ENCODE measurements at places on chromosomes 13 and 19.

DNA sequence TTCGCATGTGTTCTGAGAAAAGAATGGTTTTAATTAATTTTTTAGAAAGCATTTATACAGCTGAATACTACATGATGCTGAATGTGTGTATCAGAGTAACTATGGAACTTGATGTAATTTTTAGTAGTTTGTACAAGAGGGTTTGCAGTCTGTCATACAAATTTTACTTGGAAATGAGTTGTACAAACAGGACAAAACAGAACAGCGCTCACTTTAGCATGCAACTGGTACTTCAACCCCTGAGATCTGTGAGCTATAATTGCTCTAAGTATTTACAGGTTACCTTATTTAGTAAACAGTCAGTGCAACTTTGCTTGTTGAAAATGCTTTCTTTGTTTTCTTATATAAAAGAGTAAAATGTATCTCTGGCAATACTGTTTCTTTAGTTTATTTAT, 706 bp downstream of the TNFRSF19 start:
- DNase-seq: no peak

- no peak for DNase-seq
Observed at GRCh38 chr19:18839465-18840287, 7.9 kb downstream of the UPF1 start.

- peak; percentile 46 for DNase-seq
Observed at GRCh38 chr13:36764957-36765356, 54.1 kb upstream of the RFXAP start.

- DNase-seq: no peak
Observed at GRCh38 chr13:74741732-74742131, 607.5 kb upstream of the KLF12 start.

DNA sequence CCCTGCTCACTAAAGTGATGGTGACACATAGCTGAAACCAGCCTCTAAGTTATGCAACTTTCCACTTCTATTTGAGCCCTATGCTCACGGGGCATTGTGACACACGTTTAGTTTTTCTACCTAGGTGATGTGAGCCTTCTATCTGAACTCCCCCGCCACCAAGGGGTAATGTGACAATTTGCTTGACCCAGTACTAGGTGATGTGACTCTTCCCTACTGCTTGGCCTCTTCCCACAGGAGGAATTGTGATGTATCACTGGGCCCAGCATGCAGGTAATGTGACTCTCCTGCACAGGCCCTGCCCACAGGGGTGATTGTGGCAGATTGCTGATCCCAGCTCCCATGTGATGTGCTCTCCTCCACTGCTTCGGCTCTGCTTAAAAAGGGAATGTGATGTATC, 42.7 kb upstream of the ZNF43 start:
- DNase-seq: no peak

GRCh38 chr13:113929628-113930615, 44.0 kb downstream of the C13orf46 start:
- DNase-seq: no peak

GRCh38 chr19:41698746-41699230, 9.6 kb upstream of the CEACAM5 start:
- DNase-seq: no peak

GRCh38 chr19:3606174-3606689, 443 bp downstream of the TBXA2R start:
- DNase-seq: peak; percentile 75

DNA sequence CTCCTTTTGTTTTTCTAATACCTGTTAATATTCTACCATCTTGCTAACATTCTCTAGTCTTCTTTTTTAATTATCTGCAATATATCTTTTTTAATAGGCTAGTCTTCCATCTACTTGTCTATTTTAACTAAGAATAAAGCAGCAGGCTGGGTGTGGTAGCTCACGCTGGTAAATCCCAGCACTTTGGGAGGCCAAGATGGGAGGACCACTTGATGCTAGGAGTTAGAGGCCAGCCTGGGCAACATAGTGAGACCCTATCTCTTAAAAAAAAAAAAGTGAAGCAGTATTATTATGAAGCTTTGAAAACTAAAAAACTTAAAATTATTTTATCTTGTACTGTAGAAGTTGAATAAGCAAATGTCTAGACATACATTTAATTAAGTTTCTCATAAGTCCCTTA, 3.3 kb downstream of the UTP14C start:
- DNase-seq: no peak

- DNase-seq: no peak
Observed at GRCh38 chr13:105929505-105929904, 606.0 kb downstream of the EFNB2 start.

DNA sequence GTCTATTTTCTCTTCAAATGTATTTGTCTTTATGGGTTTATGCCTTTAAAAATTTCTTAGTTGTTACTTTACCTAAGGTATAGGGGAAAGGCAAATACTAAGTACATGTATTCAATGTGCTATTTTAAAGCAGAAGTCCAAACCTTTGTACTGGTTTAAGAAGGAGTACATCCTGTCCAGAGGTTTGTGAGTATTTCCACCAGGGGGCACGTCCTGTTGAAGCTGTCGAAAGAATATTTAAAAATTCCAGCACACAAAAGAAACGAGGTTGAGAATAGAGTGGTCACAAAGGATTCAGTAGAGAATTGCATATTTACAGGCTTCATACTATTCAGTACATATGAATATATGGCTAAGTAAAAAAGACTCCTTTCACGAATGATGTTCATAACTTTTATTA, 59.8 kb downstream of the URI1 start:
- peak; percentile 1 for DNase-seq

GRCh38 chr19:32878988-32879387, 9.4 kb upstream of the SLC7A9 start:
- no peak for DNase-seq

GRCh38 chr13:111262281-111262680, 58.2 kb upstream of the TEX29 start:
- no peak for DNase-seq

GRCh38 chr13:71876648-71877255, 9.7 kb upstream of the DACH1 start:
- DNase-seq: no peak

DNA sequence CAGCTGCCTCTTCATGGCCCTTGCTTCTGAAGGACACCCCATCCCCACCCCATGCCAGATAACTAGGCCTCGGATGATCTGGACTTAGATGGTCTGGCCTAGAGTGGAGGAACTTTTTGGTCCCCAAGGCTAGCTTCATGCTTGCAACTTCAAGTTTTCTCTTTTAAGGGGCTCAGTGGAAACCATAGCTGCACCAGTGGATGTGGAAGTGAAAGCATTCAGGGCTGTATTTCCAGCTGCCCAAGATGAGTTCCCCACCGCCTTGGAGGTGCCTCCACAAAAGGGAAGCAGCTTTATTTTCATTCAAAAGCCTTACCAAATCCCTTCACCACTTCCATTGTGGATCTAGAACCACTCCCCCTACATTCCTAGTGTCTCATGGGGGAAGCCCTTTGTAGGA, 17.6 kb upstream of the GSX1 start:
- no peak for DNase-seq

DNA sequence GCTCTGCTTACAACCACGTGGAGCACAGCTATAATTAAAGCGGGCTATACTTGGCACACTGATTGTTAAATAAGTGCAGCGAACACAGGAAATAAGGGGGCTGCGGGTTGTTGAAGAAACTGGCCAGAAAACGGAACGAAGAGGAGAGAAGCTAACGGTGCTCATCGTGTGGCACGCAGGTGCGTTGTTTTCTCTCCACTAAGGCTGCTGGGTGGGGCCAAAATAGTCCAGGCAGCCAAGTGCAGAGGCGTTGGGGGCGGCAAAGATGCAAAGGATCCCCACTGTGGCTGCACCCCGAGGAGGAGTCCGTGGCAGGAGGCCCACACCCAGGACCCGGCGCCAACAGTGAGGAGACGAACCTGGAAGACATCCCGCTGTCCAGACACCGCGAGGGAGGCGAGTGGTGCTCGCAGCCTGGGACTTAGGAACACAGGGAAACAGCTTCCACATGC, 8.1 kb upstream of the ARL11 start:
- no peak for DNase-seq

DNA sequence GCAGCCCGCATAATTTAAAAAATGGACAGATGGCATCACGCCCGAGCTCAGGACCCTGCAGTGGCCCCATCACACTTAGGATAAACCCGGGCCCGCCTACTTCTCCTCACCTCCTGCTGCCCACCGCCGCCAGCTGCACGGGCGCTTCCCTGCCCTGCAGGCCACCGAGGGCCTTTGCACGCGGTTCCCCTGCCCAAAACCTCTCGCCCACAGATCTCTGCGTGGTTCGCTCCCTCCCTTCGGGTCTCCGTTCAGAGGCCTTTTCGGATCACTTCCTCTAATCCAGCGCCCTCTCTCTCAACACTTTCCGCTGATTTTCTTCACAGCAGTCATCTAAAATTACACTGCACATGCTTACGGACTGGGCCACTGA, 1.8 kb downstream of the SHISA7 start:
- no peak for DNase-seq

DNA sequence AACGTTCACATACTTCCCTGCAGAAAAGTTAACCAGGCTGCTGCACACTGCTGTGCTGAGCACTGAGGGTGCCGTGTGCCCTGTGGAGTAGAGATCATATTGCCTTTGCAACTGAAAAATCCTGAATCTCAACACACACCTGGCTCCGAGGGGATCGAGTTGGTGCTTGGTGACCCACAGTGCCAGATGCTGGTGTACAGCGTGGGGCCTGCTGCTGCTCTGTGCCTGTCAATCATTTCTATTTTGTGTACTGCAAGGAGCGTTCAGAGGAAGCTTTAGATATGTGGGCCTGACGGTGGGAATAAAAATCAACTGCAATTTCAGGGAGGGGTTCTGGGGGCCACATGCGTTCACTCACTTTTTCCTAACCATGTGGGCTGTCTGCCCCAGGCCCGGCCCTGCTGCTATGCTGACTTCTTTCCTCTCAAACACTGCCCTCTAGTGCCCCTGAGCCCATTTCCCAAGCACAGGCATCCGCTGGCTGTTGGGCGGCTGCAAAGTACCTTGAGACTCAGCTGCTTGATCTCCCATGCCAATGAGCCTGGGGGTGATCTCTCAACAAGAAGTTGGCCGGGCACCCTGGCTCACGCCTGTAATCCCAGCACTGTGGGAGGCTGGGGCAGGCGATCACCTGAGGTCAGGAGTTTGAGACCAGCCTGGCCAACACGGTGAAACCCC, 9.7 kb upstream of the LENG8 start:
- peak; percentile 62 for DNase-seq

DNA sequence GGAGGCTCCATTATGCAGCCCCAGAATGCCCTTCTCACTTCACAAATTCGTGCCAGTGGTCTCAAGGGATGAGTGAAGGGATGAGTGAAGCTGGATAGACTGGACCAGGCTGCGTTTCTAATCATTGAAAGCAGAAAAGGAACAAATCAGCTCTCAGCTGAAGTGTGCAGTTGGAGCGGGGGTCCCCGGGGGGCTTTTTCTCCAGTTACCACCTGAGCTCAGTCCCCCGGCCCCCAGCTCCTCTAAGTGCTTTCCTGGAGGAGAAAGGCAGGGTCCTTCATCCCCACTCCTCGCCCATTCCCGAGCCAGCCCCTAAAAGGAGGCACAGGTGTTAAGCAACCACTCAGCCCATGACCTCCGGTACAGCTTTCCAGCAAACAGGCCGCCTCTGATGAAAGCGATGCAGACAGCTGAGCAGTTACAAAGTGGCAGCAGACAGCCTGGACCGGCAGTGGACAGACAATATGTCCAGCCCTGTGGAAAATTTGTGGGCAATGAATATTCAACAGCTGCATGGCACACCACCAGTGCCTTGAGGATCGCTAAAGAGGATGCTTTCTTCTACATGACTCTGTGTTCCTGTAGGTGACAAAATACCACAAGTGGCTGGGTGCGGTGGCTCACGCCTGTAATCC, 110.7 kb upstream of the UBL3 start:
- no peak for DNase-seq

DNA sequence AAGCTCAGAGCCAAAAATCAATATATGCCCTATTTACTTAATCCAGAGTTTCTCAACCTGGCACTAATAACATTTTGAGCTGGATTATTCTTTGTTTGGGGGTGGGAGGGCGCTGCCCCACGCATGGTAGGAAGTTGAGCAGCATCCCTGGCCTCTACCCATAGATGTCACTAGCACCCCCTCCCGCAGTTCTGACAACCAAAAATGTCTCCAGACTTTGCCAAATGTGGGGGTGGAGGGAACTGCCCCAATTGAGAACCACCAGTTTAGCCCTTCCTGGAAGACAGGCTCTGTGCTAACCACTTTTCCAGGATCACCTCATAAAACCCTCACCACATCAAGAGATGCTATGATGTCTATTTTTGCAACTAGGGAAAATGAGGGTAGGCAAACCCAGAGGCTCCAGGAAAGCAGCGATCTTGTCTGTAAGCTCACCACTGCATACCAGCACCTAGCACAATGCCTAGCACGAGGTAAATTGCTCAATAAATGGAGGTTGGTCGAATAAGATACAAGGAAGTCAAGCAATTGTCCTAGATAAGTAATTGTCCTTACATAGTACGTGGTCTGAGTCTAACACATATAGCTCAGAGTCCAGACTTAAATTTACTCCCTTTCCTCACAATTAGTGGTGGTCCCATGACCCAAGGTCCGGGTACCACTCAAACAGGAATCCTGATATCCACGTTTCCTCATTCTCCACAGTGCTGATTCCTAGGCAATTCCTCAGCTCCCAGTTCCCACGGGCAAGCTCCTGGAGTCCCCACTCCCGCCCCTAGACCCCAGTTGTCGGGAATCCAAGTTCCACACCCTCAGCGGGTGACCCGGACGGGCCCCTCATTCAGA, 892 bp downstream of the TRIR start:
- DNase-seq: no peak

DNA sequence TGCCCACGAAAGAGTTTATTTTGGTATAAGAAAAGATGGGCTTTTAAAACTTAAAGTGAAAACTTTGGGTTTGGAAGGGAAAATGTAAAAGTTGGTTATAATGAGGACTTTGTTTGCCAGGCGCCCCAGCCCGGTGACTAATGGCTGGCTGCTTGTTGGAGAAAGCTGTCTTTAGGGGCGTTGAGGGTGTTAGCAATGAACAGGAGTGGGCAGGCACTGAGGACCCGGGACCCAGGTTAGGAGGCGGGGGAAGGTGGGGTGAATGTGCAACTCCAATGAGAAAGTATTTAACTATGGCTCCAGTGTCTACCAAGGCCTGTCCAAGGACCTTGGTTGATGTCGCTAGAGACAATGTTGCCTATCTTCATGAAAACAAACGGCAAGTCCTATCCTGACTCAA, 118.6 kb downstream of the ZNF536 start:
- DNase-seq: no peak

DNA sequence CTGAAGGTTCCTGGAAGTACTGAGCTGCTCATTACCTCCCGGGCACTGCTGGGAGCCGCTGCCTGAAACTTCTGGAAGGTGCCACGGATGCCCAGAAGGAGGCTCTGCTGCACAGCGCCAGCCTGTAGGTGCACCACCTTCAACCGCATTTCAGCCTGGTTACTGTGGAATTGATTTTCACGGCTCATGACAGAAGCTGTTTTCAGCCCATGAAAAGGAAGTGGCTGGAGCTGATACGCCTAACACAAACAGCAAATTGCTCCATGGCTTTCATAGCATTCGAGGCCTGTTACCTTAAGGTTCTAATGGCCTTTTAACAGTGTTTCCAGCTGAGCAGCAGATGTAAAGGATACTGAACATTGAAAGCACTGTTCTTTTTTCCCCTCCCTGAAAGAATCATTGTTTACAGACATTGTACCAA, 22.0 kb downstream of the GPC6 start:
- peak; percentile 85 for DNase-seq

GRCh38 chr19:13968999-13969398, 16.7 kb downstream of the DCAF15 start:
- no peak for DNase-seq
